Stimulated activated CD8-positive, alpha-beta memory T cell treated with anti-CD3 and anti-CD28 coated beads, Interleukin-4, amount 100 ng/mL, for 48 hours (primary cell): ENCODE measurements at places on chromosomes 2 and 18.

- no peak for DNase-seq
Observed at GRCh38 chr2:176098366-176099158, 1.0 kb upstream of the HOXD12 start.

GRCh38 chr2:112032689-112033465, 22.2 kb upstream of the TMEM87B start:
- DNase-seq = no peak

- no peak for DNase-seq
Observed at GRCh38 chr2:65350651-65351056, 81.7 kb downstream of the SPRED2 start.

GRCh38 chr2:39852831-39853230, 73.8 kb upstream of the THUMPD2 start:
- DNase-seq = no peak

DNA sequence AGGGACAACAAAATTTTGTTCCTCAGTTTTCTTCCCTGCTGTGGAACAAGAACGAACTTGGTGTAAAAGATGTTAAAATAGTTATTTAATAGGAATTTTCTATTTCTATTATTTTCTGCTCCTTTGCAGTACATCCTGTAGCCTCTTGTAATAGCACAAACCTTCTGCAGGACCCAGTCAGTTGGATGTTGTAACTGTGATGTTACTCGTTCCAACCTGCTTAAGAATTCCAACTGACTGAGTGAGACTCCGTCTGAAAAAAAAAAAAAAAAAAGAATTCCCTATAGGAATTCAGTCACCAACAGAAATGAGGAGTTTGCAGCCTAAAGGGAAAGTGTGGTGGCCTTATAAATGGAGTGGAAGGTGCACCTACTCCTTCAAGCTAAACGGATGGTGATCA, 46.4 kb upstream of the CDH20 start:
- DNase-seq = no peak

DNA sequence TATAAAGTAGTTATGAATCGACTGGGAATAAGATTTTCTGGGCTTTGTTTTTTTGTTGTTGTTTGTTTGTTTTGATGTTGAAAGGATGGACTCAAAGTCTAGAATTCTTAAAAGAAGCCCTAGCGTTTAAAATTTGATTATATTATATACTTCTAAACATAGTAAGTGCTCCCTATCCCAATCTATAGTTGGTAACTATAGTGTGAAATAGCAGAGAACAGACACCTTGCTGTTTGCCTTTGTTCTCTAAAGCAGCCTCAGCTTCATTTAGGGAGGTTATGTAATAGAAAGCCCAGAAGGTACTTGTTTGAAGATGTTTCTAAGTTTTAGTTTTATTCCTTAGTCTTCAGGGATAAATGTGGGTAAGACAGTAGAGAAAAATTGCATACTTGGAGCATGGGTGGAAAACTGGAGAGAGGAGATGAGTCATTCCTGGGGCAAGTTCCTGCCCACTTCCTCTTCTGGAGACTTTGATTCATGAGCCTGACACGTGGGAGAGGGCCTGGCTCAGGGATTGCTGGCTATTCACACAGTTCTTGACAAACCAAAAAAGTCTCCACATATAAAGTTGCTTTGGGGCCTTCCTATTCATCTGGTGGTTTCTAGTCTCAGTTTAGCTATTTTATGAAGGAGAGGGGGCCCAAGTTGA, 131.9 kb downstream of the MYO1B start:
- peak; percentile 32 for DNase-seq

GRCh38 chr2:44529448-44529847, 167.7 kb downstream of the CAMKMT start:
- DNase-seq = no peak

- peak; percentile 54 for DNase-seq
Observed at GRCh38 chr2:234496835-234497593, at the start of gene ARL4C. Gene ARL4C (minus strand): TSS chr2:234497081. CDS start chr2:234496586, 495 bp downstream.

DNA sequence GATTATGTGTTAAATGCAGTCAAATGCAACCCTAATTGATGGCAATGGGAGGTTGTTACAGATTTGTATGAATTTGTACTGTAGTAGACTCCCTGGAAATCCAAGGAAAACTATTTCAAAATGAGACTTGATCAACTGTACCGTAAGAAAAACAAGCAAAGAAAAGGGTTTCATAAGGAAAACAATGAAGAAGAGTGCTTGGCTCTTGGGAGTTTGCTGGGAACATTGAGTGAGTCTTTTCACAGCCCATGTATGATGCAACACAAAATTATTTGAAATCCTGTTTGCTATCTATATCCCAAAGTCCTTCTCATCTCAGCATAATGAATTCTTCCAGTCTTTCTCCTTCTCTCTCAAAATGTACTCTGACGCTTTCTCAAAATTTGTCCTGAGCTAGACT, 67.0 kb upstream of the OSR1 start:
- no peak for DNase-seq

DNA sequence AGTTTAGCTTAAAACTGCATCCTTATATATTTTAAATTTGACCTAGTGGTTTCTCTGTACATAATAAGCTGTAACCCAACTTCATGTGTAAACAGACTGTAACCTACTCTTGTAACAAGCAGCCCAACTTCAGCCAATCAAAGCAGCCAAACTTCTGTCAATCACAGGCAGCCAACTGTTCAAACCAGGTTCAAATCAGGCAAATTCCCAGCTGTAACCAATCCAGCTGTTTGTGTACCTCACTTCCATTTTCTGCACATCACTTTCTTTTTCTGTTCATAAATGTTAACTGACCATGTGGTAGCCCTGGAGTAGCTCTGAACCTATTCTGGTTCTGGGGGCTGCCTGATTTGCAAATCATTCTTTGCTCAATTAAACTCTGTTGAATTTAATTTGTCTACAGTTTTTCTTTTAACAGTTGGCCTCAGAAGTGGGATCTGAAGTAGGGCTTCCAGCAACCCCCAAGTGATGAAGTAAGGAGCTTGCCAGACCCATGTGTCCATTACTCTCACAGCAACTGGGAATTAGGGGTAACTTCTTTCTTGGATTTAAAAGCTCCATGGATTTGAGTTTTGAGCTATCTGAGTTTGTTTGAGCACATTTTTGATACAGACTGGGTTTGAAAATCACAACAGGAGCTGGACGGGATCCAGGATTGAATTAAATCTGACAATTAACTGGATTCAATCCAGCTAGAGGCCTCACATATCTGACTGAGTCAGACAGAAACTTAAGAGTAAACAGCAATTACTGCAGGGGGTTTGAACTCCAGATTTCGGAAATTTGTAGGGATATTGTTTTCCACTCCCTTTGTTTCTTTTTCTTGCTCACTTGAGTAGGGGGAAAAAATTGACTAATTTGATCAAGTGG, 1569.7 kb upstream of the SLC39A10 start:
- no peak for DNase-seq

DNA sequence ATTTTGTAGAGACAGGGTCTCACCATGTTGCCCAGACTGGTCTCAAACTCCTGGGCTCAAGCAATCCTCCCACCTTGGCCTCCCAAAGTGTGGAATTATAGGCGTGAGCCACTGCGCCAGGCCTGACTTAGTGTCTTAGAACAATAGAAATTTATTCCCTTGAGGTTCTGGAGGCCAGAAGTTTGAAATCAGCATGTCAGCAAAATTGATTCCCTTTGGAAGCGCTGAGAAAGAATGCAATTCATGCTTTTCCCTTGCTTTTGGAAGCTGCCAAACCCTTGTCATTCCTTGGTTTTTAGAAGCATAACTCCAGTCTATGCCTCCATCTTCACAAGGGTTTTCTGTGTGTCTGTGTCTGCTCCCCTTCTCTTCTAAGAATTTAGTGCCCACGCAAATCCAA, 20.7 kb downstream of the ST8SIA3 start:
- no peak for DNase-seq

DNA sequence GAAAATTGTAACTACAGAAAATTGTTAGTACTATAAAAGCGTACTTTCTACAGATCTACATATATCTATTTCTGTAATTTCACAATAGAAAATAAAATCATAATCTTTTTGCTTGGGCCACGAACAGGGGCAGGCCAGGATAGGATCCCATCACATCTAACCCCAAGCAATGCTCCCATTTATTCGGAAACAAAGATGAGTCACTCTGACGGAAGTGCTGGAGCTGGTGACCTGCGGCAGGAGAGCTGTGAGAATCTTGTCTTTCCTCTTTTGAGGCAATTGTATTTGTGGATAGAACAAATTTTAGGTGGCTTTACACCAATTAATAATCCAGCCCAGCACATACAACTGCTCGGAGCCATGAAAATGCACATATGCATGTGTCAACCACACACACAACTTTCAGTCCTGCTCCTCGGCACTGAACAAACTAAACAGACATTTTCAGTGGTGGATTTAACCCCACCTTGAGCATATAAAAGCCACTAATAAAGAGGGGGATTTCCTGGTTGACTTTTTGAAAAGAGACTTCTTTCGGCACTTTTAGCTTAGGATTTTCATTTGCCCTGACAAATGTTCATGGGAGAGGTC, 22.3 kb upstream of the INSIG2 start:
- DNase-seq = no peak

GRCh38 chr18:46009125-46009840, 42.2 kb upstream of the EPG5 start:
- no peak for DNase-seq

DNA sequence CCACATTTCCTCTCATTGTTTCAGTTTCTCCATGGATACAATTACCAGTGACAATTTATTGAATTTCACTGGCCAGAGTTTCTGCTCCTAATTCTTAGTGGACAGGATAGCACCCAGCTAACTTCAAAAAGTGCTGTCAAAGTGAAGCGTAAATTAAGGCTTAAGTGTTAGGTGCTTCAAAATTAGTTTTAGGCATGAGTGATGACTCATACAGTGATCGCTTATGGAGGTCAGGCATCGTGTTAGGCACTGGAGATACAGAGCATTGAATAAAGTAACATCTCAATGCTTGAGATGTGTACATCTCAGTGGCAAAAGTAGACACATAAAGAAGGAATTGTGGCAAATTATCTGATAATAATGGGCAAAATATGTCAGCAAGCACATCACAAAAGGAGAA, 40.8 kb downstream of the NOSTRIN start:
- DNase-seq = no peak

- no peak for DNase-seq
Observed at GRCh38 chr2:101790857-101791256, 93.3 kb downstream of the MAP4K4 start.

GRCh38 chr18:58813105-58813504, 51.6 kb upstream of the ZNF532 start:
- no peak for DNase-seq

- DNase-seq = no peak
Observed at GRCh38 chr18:54766634-54767033, 61.6 kb upstream of the RAB27B start.

- DNase-seq = no peak
Observed at GRCh38 chr2:26925100-26925791, 45.2 kb upstream of the MAPRE3 start.

GRCh38 chr2:81206216-81206615, 901.7 kb upstream of the LRRTM1 start:
- no peak for DNase-seq

- peak; percentile 68 for DNase-seq
Observed at GRCh38 chr2:237471438-237472186, 15.4 kb upstream of the MLPH start.

DNA sequence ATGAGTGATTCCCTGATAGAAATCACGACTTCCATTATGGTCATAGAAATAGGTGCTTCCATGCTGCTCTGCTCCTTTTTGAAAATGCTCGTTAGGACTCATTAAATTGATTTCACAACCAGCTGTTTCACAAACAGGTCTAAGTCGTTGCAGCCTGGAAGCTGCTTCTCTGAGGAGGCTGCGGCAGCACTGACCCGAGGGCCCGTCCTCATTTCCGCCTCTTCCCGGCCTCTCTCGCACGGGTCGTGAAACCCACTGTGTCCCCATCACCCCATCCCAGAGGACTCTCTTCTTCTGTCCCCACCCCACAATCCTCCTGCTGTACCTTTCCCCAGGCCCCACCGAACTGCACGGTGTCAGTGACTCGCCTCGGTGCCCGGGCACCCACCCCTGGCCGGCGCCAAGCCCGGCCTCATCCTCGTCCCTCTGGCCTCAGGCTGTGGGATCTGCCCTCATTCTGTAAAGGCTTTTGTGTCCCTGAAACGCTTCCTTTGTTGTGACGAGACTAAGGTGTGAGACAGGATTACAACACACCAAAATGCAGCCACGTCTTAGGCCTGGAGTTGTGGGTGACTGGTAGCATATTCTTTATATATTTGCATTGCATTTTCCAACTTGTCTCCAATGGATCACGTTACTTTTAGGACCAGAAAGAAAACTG, 112.7 kb upstream of the CTDP1 start:
- no peak for DNase-seq
